ENCODE measurements at places on chromosomes 11 and 22.

GRCh38 chr11:36149538-36150242, 139.5 kb downstream of the COMMD9 start:
- DNase-seq, result no peak

- DNase-seq, result peak; percentile 55
These were observed at the start of gene IRAG1 for GRCh38 chr11:10693509-10694081. TSS of gene IRAG1 (minus strand) at chr11:10693755. CDS start at chr11:10693602, 153 bp downstream.

DNA sequence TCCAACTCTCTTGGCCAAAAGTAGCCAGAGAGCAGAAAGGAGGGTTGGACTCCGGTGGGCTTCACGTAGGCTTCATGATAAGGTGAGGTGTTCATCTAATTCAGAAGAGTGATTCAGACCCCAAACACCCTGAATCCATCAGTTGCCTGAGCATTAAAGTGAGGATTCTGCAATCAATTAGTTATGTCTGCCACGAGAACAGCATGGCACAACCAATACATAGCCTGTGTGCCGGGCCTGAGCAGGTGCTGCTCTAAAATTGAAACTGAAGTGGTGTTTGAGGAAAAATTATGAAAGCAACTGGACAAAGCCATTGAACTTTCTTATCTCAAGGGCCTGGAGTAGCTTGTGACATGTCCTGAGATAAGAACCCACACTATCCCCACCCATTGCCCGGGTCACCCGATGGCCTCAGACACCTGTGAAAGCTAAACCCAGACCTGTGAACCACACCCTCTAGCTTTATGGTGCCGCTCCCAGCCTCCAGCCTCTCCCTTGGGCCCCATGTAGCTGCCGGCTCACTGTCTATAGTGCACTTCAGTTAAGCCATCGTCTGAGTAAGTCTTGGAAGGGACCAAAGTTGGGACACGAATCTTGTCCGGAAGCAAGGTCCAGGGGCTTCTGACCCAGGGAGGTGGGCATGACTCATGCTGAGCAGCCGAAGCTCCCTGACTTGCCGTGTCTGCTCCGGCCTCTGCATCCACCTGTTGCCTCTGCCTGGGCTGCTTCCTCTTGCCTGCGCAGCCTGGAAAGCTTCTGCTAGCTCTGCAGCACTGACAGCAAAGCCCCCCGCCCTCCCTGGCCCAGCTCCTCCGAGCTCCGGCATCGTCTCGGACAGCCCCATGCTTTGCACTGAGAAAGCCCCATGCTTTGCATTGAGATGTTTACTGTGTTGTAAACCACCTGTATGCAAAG, 5.7 kb upstream of the MYEOV start:
- no peak for DNase-seq

GRCh38 chr11:69140635-69141034, 15.1 kb upstream of the SMIM38 start:
- no peak for DNase-seq

DNA sequence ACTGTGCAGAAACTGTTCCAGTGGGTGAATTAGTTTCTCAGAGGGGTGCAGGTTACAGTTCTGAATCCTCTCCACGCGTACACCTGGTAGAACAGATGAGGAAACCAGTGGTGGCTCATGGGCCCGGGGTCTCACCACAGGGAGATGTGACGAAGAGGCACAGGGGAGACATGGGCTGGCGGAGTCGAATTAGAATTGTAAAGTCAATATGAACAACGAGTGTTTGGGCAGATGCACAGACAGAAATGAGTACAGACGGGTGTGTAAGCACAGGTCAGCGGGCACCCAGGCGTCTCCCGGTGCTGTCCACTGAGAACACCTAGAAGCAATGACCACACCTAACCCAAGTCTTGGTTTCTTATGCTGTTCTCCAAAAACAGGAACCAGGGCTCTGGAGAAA, 41.8 kb downstream of the GNB1L start:
- DNase-seq, result no peak

DNA sequence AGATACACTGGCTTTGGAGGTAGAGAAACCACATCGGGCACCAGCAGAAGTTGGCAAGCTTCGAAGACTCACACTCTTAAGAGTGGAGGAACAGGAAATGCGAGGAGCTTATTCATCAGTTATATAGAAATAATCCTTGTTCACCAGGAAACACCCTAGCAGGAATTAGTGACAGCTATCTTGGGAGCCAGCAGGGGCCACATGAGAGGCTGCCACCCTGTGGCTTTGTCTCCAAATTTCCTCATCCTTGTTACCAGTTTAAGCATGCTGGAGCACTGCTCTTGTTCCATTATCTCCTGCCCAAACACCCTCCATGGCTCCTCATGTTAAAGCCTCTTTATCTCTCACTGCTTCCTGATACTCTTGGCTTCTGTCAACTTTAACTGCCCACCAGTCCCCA, 131.0 kb downstream of the PLEKHA7 start:
- DNase-seq, result no peak

GRCh38 chr11:61742391-61742790, 10.0 kb upstream of the MYRF start:
- DNase-seq, result no peak

- no peak for DNase-seq
These were observed 559.1 kb downstream of the MN1 start for GRCh38 chr22:27242474-27242873.

DNA sequence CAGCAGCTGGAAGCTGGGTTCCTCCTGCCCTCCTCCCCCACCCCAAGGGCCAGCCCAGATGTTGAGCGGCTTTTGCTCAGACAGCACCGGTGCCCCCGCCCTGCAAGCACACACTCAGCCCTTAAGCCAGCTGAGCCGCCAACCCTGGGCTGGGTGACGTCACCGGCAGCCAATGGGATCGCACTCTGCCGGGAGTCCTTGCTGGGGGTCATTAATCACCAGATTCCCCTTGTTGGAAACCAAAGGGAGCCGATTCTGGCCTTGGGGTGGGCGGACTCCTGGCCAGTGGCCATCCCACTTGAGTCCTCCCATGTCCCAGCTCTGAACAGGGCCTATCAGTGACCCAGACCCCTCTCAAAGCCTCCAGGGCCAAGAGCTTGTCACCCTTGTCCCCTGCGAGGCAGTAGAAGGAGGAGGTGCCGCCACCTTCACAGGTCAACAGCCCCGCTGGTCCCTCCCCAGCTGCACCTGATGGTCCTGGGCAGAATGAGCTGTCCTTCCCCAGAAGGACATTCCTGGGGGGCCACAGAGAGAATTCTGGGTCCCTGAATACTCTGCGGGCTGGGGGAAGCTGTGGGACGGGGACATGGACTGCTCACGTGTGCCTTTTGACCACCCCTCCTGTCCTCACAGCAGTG, 7.4 kb downstream of the DUSP8 start:
- no peak for DNase-seq

- no peak for DNase-seq
These were observed 426.6 kb downstream of the BRD1 start for GRCh38 chr22:49400941-49401598.

DNA sequence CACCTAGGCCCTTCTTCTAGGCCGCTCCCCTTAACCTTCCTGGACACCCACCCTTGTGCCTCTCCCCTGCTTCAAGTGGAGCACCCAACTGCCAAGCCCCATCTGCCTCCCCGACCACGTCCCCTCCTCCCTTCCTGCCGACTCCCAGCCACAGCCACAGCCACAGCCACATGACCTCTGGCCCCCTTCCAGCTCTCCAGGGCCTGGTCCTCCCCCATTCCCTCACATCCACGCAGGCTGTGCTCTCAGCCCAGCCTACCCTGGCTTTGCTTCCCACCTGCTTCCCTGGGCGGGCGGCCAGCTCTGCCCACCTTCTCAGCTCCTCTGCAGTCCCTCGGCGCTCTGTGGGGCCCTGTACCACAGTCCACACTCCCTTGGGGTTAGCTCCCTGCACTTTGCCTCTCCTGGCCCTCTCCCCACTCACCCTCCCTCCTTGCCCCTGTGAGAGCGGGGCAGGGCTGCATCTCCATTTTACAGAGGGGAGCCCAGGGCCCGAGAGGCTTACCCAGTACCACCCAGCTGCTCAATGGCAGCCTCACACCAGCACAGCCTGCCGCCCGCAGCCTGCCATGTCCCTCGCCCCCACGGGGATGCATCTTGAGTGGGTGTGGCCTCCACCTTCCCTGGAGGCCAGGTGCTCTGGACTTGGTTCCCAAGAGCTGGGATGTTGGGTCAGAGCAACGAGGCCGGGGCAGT, 20.3 kb downstream of the PARVG start:
- DNase-seq, result peak; percentile 44

- no peak for DNase-seq
These were observed 57.3 kb downstream of the C11orf91 start for GRCh38 chr11:33643167-33643824.
